ENCODE measurements at places on chromosomes 1 and 21.

DNA sequence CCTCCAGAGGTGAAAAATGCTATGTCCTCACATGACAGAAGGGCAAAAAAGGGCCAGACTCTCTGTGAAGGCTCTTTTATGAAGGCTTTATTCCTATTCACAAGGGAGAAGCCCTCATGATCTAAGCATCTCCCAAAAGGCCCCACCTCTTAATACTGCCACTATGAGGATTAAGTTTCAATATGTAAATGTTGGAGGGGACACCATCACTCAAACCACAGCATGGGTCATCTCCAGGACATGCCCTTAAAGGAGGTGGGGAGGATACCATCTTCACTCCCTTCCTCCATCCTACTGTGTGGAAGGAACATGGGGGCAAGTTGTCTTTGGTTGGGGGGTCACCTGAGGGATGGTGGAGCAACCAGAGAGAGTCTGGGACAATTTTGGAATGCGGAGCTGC lies 170.1 kb downstream of the TRIM33 start:
- no peak for DNase-seq

DNA sequence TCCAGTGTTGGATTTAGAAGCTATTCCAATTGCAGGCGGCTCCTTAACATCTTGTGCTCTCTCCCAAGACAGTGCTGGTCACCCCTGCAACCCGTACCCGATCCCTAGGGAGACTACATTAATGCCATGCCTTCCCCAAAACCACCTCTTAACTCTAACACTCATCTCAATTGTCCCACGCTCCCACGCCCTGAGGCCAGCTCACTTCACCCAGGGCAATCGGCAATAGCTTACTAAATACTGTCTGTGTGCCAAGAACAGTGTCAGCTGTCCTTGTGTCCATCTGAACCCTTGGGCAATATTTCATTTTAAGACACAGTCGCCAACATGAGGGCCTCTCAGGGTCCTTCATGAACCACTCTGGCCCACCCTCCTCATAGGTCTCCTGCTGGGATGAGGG lies 13.9 kb downstream of the C1orf198 start:
- no peak for DNase-seq

GRCh38 chr1:17140279-17140678 lies 21.0 kb upstream of the PADI2 start:
- no peak for DNase-seq

DNA sequence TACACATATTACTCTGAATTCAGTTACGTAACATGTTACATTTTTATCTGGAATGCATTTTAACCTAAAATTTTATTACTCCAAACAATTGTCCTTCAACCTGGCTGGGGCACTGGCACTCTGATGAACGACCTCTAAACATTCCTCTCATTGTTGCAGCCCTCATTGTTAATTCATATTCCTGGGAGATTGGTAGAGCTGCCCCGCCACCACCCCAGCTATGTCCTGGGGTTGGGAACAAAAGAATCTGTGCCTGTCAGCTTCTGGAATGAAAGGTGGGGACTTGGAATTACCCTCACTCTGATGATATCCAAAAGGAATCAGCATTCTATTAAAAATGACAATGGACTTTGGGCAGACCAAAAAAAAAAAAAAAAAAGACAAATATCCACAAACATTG lies 38.0 kb upstream of the DESI2 start:
- DNase-seq = no peak

GRCh38 chr1:150696995-150697927 lies at the start of gene GOLPH3L:
TSS of gene GOLPH3L (minus strand) at chr1:150697154. CDS start at chr1:150694838, 2,316 bp downstream.
- DNase-seq = peak; percentile 97

Measured in NCI-H2029 treated with DMSO at 0.1 percent for 48 hours (cell line).